ENCODE measurements at places on chromosomes 11 and 22. TPM values are rescaled to one million over a fixed set of nuclear protein-coding genes. Genes with fewer than 3 reads are reported as not detected.

- H3K27ac ChIP-seq: peak overlapping the region; percentile 81
- H3K4me3 ChIP-seq: no peak overlapping the region
- no peak for DNase-seq
- peaks cover 5% of the 10 kb centered on the region for H3K36me3 ChIP-seq
- H3K4me1 ChIP-seq: peaks cover 78% of the 10 kb centered on the region
- peaks cover 22% of the 10 kb centered on the region for H3K27me3 ChIP-seq
These were observed 14.4 kb upstream of the ST3GAL4 start for GRCh38 chr11:126340960-126341606.

DNA sequence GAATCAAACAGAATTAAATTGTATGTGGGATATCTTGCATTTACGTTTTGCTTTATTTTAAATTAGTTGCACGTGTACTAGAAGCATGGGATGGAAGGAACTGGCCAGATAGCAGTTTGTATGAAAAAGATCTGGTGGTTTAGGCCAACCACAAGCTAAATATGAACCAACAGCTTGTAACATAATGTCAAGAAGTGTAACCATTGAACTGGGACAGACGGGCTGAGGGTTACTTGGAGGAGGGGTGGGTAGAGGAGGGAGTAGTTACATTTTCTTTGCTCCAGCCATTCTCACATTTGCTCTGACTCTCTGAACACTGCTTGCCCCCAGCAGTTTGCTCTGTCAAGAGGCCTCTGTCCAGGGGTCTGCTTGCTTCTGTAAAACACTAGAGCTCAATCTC, 31.7 kb upstream of the CXCR5 start:
- H3K4me1 ChIP-seq: no peaks in the 10 kb centered on the region
- no peak overlapping the region for H3K4me3 ChIP-seq
- no peak for DNase-seq
- no peaks in the 10 kb centered on the region for H3K36me3 ChIP-seq
- H3K27me3 ChIP-seq: no peaks in the 10 kb centered on the region

GRCh38 chr11:72975778-72976521, 161.7 kb downstream of the ATG16L2 start:
- H3K27ac ChIP-seq: no peak overlapping the region
- peaks cover 2% of the 10 kb centered on the region for H3K27me3 ChIP-seq
- no peak overlapping the region for H3K4me3 ChIP-seq
- H3K36me3 ChIP-seq: peaks cover 46% of the 10 kb centered on the region
- no peak for DNase-seq

DNA sequence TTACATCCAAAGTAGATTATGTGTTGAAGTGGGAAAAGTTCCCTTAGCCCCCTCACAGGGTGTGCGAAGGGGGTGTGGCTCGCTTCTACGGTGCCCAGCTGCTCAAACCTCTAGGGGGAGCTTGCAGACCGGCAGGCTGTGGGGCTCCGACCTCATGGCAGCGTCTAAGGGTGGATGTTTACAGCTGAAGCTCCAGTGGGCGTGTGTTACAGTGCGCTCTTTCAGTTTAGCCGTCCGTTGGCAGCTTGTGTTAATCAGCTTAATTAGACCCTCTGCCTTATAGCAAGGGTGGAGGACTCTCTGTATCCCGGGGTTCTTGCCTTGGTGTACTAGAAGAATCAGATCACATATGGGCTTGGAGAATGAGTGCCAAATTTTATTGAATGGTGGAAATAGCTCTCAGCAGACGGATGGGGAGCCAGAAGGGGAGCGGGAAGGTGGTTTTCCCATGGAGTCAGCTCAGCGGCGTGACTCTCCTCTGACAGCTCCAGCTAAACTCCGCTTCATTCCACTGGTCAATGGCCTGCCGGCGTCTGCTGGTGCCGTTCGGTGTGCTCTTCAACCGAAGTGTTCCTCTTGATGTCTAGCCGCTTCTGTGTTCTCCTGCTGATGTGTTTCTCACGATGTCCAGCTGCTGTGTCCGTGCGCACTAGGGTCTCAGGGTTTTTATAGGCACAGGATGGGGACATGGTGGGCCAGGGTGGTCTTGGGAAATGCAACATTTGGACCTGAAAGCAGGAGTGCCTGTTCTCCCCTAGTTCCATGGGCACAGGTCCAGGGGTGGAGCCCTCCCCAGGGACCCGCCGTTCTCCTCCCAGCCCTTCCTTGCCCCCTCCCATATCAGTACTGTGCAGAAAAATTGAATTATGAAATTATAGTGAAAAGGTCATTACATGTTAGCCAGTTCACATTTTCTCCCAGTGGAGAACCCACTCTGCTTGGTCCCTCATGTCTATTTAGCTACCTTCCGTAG, 28.6 kb upstream of the OR10G7 start:
- no peak overlapping the region for H3K4me3 ChIP-seq
- no peaks in the 10 kb centered on the region for H3K27me3 ChIP-seq
- H3K4me1 ChIP-seq: peaks cover 3% of the 10 kb centered on the region
- DNase-seq: peak; percentile 69
- no peak overlapping the region for H3K27ac ChIP-seq

DNA sequence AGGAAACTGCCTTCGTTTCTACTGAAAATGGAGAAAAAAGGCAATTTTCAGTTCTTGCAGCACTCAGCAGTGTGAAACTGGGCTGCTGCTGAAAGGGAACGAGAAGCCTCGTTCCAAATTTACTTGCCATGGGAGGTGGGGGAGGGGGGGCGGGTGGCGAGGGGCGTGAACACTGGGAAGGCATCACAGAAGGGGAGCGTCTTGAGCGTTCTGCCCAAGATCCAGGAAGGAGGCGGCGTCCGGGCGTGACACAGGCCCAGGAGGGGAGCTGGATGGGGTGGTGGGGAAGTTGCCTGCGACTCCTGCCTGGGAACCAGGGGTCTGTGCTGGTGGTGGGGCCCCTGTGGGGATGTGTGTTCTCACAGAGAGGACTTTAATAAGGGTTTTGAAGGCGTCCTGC, 213.5 kb downstream of the CTTN start:
- H3K27me3 ChIP-seq: peaks cover 8% of the 10 kb centered on the region
- no peak overlapping the region for H3K27ac ChIP-seq
- H3K4me3 ChIP-seq: no peak overlapping the region
- no peak for DNase-seq
- no peaks in the 10 kb centered on the region for H3K36me3 ChIP-seq

DNA sequence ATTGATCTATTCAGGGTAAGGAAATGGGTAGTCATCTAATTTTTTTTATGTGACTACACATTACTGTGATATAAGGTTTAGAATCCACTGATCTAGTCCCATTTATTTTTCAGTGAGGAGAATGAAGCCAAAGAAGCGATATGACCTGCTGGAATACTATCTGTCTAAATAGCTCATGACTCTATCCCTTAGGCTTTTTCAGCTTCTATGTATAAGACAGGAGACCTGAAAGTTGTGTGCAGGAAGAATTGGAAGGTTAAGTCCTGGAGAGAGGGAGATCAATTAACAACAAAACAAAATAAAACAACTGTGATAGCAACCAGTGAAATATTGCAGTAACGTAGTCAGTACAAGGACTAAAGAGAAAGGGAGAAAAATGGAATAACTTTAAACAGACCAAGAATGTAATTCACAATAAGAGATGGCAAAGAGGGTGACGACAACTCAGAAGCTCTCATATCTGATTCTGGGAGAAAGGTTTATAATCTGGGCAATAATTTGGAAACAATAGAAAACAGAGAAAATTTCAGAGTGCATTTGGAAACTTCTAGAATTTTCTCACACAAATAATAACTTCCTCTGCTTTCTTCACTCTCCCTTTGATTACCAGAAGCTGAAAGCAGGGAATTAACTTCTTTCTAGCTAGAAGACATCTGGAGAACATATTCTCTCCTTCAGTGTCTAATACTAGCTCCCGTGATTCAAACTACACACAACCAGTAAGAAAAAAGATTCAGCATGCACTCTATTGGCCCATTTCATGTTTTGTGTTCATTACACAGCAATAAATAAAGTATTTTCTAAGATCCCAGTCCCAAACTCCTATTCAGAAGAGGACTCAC, 19.2 kb upstream of the CASP12 start:
- peak overlapping the region; percentile 91 for H3K27ac ChIP-seq
- H3K36me3 ChIP-seq: no peaks in the 10 kb centered on the region
- H3K27me3 ChIP-seq: peaks cover 2% of the 10 kb centered on the region

DNA sequence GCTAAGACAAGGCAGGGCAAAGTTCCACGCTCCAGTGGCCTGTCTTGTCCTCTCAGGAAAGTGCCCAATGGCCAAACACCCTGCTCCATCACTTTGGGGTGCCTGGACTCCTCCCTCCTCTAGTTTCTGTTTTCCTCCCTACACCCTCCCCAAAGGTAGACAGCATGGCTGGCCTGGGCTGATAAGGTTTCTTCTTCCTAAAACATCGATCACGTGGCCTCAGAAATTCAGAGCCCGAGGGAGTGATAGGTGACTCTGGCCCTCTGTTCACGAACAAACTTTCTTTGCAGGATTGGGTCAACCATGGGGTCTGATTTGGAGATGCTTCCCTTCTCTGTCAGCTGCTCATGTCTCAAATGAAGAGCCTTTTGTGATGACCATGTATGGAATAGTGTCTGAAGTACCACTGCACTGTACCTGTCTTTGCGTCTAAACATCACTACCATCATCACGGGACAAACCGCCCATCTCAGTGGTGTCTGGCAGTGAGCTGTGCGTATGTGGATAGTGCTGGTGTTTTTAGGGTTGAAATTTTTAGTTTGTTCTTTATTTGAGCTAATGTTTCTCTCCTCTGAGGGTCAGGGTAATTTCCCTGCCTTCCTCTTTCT, 6.1 kb downstream of the MICAL2 start:
- peaks cover 40% of the 10 kb centered on the region for H3K4me1 ChIP-seq
- no peak for DNase-seq
- no peak overlapping the region for H3K4me3 ChIP-seq
- no peak overlapping the region for H3K27ac ChIP-seq

- DNase-seq: no peak
- H3K27me3 ChIP-seq: peaks cover 4% of the 10 kb centered on the region
- H3K4me3 ChIP-seq: no peak overlapping the region
- H3K27ac ChIP-seq: peak overlapping the region; percentile 24
These were observed 5.0 kb downstream of the TBC1D22A start for GRCh38 chr22:46767249-46767985.

DNA sequence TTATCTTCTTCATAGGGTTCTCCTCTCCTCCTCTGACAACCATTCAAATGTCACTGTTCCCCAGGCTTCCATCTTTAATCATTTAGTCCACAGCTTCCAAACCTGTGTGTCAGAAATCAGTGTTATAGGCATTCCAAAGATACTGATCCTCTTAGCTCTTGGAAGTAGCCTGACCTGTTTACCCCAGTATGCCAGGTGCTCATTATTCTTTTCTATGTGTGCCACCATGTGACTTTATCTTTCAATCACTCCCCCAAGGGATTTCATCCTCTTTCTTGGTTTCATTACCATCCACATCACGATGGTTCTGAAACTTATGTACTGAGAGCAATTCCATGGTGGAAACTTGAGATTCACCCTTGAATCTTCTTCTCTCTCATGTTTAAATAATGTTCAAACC, 7.6 kb downstream of the POU2AF2 start:
- H3K27me3 ChIP-seq: no peaks in the 10 kb centered on the region
- DNase-seq: no peak
- no peak overlapping the region for H3K4me3 ChIP-seq
- no peaks in the 10 kb centered on the region for H3K36me3 ChIP-seq
- no peaks in the 10 kb centered on the region for H3K4me1 ChIP-seq
- no peak overlapping the region for H3K27ac ChIP-seq

GRCh38 chr22:35053060-35053835, 12.7 kb upstream of the ISX start:
- H3K4me3 ChIP-seq: no peak overlapping the region
- H3K27ac ChIP-seq: no peak overlapping the region
- no peaks in the 10 kb centered on the region for H3K36me3 ChIP-seq
- no peaks in the 10 kb centered on the region for H3K4me1 ChIP-seq

DNA sequence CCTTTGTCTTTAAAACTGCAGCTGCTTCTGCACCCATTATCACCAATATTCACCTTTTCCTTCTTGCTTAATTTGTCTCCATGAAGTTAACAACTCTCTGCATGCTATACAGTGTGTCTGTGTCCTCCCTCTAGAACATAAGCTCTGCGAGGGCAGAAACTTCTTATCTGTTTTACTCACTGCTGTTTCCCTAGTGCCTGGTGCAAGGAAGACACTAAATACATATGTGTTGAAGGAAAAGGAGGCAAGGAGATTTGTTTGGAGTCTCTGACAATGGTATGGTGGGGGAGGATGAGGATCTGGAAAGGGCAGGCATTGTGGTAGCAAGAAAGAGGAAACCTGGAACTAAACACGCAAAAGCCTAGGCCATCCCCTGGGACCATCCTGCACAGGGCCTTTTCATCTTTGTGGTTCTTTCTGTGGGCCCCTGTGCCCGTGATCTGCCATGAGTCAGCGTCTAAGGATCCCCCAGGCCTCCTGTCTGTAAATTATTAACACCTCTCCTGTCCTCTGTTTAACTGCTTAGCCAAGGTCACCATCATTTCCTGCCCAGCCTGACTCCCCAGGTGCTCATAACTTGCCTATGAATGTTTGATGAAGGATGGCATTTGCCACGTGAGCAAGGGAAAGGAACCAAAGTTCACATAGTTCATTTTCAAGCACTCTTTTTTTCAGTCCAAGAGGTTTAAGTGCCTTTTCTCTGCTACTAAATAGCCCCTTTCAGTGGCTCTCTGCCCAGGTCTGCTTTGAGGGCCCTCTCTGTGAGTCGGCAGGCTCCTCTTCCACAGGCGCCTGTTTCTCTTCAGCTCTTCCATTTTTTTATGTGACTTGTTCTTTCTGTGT, 131.1 kb downstream of the RASSF10 start:
- H3K27ac ChIP-seq: no peak overlapping the region
- H3K36me3 ChIP-seq: no peaks in the 10 kb centered on the region
- peaks cover 2% of the 10 kb centered on the region for H3K27me3 ChIP-seq

DNA sequence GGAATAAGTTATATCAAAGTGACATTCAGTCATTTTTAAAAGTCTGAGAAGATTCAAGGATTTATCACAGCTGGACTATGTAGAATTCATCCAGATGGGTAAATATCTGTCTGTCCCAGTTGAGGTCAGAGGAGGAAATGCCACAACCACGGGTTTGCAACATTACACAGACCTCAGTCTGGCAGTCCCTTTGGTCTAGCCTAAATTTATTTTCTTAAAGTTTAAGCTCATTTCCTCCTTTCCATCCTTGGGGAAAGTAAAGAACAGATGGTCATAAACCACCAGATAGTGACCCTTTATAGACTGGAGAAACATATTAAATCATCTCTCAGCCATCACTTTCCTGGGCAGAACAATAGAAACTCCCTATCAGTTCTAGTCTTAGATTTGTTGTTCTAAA, 238.4 kb upstream of the DDI1 start:
- no peaks in the 10 kb centered on the region for H3K36me3 ChIP-seq
- DNase-seq: no peak
- no peak overlapping the region for H3K27ac ChIP-seq
- peaks cover 33% of the 10 kb centered on the region for H3K4me1 ChIP-seq
- H3K4me3 ChIP-seq: no peak overlapping the region

The P2RX6 gene
- not detected for total RNA-seq

The TMEM41B gene
- 31.6 TPM for total RNA-seq

The GAB4 gene
- total RNA-seq: 0.36 TPM

The PKDREJ gene
- total RNA-seq: not detected

The OR10A2 gene
- total RNA-seq: not detected

The DYNC2H1 gene
- 7.9 TPM for total RNA-seq

The RASGRP2 gene
- 139 TPM for total RNA-seq

All from endothelial cell (in vitro differentiated cells).